Stimulated activated CD8-positive, alpha-beta memory T cell treated with anti-CD3 and anti-CD28 coated beads, Interleukin-12 subunit alpha, Interleukin-12 subunit beta, amount 100 ng/mL, for 1 hour (primary cell): ENCODE measurements at places on chromosomes 7 and 10.

- no peak for DNase-seq
These were observed 10.7 kb downstream of the C10orf90 start for GRCh38 chr10:126659750-126660149.

GRCh38 chr7:44720301-44720700, 28.3 kb upstream of the ZMIZ2 start:
- DNase-seq: no peak

- DNase-seq: no peak
These were observed 67.1 kb downstream of the INPP5A start for GRCh38 chr10:132604686-132605085.

DNA sequence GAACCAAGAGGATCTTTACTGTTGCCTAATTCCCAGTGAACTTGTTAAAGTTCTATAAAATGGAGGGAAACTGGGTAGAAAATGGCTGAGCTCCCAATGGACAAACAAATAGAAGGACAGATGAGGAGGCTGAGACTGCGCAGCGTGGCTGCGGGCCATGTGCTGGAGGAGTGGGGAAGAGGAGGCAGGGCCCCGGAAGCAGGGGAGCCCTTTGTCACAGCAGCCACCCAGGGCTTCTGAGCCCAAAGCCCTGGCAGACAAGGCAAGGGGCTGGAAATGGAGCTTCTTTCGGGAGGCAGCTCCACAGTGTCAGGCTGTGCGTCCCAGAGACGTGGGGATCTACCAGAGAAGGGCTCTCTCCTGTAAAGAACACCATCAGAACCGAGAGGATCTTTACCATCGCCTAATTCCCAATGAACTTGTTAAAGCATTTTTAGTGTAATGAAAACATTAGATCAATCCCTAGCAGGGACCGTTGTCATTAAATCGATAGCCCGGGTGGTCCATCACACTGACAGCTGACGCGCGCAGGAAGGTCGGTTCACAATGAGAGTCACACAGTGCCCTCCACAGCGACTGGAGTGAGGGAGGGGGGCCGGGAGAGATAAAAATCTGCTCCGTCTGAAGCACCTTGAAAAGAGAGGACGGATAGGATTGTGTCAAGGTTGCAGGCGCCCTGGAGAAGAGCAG, 14.0 kb upstream of the CNPY1 start:
- DNase-seq: no peak

DNA sequence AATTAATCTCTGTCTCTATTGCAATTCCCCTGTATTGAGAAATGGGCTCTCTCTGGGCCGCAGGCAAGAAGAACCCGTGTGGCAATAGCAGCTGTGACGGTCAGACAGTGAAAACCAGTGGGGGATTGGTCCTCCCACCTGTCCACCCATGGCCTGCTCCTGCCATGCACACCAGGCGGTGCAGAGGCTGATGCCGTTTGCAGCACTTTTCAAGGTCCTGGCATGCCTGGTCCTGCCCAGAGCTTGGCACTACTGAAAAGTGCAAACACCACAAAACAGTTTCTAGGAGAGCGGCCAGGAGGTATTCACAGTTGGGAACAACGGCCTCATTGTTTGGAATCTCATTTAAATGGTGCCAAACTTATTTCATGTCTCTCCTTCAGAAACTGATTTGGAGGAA, 41.5 kb downstream of the PSPH start:
- no peak for DNase-seq

- no peak for DNase-seq
These were observed 1.8 kb downstream of the PARP12 start for GRCh38 chr7:140060788-140061606.

GRCh38 chr10:106734220-106734619, 430.3 kb downstream of the SORCS1 start:
- no peak for DNase-seq
